ENCODE measurements at places on chromosomes 3 and 15.

DNA sequence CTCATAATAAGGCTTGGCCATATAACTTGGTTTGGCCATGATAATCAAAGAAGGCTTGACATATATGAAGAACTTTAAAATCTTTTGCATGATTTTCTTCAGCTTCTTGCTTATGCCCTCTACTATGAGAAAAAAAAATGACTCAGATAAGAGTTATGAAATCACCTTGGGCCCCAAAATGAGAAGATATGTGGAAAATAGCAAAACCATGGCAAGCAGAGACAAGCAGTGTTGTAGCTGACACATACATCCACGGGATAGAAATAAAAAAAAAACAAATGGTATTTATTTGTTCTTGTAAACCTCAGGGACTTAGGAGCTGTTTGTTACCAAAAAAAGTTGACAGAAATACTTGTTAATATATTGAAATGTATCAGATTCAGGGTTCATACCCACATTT lies 614.8 kb upstream of the BCHE start:
- no peak for DNase-seq

DNA sequence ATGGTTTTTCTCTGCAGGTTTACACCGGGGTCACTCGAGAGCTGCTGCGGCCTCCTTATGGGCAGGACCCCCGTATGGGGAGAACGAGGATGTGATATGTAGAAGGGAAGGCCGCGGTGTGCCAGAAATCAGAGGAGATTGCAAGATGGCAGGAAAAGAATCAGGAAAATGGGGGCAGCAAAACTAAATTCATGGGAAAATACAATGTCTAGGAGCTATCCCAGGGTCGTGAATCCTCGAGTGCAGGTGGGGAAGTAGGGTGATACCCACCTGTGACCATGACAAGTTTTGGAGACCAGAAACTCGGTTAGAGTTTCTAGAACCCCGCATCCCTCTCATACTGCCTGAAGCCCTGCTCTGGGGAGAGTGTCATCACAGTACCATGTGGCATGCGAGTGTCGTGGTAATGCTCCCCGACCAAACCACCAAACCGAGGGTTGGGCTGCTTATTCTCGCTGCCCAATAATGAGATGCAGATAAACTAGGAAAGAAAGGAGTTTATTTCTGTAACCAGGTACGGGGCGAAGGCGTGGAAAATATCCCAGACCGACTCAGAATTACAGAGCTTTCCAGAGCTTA lies 781 bp downstream of the TRNT1 start:
- DNase-seq = no peak

GRCh38 chr15:49064884-49065283 lies 18.6 kb upstream of the SECISBP2L start:
- DNase-seq = no peak

GRCh38 chr3:63442918-63443317 lies 164.8 kb downstream of the SYNPR start:
- no peak for DNase-seq

GRCh38 chr15:81766829-81767475 lies 278.9 kb downstream of the MEX3B start:
- no peak for DNase-seq

- DNase-seq = no peak
These were observed 708.4 kb upstream of the CBLB start for GRCh38 chr3:106577241-106577640.

DNA sequence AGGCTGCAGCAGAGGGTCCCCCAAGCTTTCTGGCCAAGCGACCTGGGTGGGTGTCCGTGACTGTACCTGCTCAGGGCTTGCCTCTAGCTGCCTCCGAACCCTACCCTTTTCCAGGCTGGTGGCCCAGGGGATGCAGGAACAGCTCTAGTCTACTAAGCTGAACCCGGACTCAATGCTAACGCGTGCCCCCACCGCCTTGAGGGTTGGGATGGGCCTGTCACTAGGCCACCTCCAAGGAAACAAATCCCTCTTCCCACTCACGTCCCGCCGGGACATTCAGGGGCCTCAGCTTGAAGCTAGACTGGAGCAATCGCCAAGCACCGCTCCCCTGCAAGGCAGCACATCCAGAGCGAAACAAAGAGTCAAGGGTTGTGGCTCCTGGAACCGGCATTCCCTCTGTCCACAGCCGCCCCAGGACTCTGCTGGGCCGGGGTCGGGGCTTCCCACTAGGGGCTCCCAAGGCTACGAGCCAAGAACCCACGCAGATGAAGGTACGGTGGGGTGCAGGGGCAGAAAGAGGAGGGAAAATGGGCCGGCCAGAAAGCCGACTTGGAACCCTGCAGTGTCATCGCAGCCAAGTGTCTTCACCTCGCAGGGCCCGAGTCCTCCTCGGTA lies 2.9 kb downstream of the FBXL22 start:
- DNase-seq = no peak

- no peak for DNase-seq
These were observed 15.2 kb downstream of the MAGEF1 start for GRCh38 chr3:184696697-184697096.

- DNase-seq = no peak
These were observed 8.6 kb downstream of the GOLGB1 start for GRCh38 chr3:121740896-121741295.

DNA sequence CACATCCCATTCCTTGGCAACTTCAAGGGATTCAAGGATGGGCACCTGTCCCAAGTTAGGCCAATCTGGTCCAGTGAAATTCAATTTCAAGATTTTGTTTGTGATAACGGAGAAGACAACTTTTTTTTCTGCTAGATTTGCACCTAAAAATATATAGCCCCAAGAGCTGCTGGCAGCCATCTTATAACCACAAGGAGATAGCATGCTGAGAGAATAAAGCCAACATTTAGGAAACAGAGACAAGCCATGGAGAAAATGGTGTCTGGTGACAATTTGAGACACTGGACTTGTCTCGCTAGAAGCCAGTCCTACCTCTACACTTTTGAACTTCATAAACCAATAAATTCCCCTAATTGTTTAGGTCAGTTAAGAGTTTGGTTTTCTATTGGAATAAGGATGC lies 5.4 kb downstream of the PARL start:
- DNase-seq = no peak

DNA sequence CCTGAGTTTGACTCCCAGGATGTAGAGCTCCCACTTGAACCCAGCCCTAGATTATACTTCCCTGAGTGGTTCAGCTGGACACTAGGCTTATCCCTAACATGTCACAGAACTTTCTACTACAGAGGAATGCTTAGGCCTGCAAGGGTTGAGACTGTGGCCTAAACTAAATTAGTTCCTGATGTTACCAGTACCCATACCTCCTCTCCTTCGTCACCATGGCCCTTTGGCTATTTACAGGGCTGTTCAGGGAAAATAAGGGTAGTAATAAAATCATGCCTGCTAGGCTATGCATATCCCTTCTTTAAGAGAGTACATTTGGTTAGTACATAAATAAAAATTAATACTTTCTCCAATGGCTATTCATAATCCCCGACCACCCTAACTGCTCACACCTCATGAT lies 356.4 kb upstream of the RASGRP1 start:
- no peak for DNase-seq

DNA sequence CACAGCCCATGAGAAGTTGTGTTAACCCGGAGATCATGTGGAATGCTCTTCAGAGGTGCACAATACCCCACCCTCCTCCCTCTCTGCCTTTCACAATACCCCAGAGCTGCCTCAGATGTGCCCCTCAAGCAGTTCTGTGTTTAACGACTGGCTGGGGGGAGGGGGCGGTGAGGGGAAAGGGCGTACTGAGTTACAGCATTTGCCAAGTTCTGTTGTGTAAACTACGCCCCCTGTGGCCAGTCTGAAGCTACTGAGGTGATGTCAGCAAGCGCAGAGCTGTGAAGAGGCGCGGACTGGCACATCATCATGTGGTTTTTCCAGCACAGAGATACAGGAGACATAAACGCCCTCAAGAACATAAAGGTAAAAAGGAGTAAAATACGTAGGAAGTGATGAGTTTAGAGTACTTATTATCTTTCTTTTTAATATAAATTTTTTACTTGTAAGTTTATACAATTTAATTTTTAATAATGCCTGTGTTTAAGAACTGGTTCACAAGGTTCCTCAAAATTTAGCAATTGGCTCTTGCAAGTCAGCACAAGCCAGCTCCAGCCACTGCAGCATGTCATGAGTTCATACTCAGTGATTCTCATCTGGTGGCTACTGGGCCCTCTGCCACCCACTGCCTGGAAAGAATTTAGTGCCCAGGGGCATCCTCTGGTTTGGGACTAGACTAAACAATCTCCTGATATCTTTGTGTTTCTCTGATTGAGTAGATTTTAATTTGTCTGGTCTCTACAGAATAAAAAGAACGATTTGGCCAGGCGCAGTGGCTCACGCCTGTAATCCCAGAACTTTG lies 1.7 kb downstream of the EPB42 start:
- no peak for DNase-seq

DNA sequence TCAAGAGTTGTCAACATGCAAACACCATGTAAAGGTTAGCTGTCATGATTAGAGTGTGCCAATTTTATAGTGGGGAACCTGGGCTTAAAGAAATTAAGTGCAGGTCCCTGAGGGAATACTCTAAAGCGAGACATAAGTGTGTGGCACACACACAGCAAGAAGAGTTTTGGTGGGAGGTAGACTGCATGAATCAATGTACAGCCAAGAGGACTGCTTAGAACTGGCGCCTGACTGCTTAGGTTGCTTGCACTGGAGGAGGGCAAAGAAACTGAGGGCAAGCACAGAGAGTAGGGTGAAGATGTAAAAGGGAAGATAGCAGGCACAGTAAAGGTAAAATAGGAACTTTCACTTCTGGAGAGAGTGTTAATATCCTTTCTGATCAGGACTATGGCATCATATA lies 184.9 kb downstream of the SOX2 start:
- no peak for DNase-seq

DNA sequence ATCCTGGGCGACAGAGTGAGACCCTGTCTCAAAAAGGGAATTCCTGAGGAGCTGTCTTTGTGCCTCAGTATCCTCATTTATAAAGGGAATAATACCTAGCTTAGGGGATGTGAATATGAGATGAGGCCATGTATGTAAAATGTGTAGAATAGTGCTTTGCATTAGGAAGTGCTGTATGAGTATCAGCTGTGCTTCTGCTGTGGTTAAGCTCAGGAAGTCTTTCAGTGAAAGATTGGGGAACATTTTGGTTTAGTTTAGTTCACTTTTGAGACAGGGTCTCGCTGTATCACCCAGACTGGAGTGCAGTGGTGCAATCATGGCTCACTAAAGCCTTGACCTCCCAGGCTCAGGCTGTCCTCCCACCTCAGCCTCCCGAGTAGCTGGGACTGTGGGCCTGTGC lies 10.6 kb downstream of the THUMPD3 start:
- DNase-seq = no peak

- DNase-seq = no peak
These were observed 11.3 kb upstream of the P2RY12 start for GRCh38 chr3:151395806-151396205.

DNA sequence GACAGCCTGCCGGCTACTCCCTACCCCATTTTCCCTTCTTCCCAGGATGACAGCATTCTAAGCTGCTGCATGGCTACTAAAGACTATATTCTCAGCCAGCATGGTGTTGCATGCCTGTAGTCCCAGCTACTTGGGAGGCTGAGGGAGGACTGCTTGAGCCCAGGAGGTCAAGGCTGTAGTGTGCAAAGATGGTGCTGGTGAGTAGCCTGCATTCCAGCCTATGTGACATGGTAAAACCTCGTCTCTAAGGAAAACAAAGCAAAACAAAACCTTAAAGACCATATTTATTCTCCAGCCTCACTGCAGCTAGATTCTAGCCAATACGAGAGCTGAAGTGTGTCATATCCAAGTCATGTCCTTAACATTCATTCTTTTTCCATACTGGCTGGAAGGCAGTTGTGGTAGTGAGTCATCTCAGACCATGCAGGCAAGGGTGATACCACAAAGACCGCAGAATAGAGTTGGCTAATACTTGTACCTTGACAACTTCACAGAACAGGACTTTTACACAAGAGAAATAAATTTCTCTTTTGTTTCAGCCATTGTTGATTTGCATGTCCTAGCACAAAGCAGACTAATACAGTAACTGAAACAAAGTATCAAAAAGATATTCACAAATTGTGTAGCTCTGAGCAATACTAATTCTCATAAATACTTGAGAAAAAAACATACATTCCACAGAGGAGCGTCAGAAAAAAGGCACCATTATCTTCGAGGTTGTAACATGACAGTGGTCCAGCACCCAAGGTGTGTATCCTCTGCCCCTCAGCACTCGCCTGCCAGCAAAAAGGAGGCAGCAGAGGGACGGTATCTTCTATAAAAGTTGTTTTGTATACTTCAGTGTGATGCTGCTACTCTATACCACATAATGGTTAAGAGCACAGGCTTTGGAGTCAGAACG lies 14.8 kb downstream of the PBRM1 start:
- no peak for DNase-seq

GRCh38 chr15:88954431-88955277 lies 41.5 kb upstream of the MFGE8 start:
- no peak for DNase-seq

DNA sequence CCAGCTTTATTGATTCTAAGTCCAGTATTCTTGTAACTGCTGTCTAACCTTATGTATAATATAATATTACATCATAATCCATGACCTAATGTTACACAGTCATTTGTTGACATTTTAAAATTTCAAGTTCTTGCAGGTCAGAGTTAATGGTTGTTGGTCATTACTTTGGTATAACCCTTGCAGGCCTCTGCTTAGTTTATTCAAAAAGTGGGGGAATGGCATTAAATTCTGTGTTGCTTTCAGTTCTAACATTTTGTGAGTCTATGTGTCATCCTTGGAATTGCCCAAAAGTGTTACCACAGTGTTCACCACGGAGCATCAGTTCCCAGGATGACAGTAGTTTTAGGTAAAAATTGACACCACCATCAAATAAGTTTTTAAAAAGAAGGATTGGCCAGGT lies 174.8 kb upstream of the BCL6 start:
- DNase-seq = no peak

GRCh38 chr3:126051741-126052140 lies 32.2 kb downstream of the SLC41A3 start:
- DNase-seq = no peak

GRCh38 chr3:60555686-60556354 lies 695.4 kb downstream of the FHIT start:
- DNase-seq = no peak

DNA sequence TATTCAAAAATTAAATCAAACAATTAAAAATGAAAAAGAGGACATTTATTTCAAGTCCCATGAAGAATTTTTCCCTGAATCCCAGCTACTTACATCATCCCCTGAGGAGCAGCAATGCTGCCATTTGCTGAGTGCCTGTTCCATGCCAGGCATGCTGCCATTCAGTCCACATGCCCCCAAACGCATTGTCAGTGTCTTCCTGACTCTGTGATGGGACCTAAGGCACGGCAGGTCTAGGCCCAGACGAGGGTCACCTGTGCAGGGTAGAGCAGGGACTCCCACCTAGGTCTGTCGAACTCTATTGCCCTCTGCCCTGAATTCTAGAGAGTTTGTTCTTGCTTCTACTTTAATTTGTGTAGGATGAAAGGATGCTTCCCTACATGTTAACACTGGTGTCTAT lies 7.0 kb downstream of the PSTPIP1 start:
- DNase-seq = no peak

- DNase-seq = no peak
These were observed 297.2 kb upstream of the C2CD4B start for GRCh38 chr15:62462268-62462667.

GRCh38 chr3:128559486-128560225 lies 66.7 kb upstream of the GATA2 start:
- DNase-seq = no peak
